ENCODE measurements at places on chromosomes 5 and 9.

GRCh38 chr5:19910136-19910535 is 77.9 kb downstream of the CDH18 start:
- no peak for DNase-seq

DNA sequence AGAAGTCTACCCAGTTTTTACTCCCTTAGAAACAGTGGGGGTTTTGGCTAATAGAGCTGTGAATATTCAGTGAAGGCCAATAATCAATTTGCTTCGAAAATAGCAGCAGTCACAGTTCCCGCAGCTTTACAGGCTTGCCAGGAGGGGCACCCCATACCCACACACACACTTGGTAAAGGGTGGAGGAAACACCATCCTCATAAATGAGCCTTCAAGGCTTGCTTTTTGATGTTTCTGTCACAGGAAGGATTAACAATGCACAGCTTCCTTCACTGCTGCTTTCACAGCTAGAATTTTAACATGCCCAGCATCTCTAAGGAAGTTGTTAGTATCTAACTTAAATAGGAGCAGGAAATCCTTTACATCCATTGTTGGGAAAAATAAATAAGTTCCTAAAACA is 1247.5 kb upstream of the C9orf72 start:
- no peak for DNase-seq

DNA sequence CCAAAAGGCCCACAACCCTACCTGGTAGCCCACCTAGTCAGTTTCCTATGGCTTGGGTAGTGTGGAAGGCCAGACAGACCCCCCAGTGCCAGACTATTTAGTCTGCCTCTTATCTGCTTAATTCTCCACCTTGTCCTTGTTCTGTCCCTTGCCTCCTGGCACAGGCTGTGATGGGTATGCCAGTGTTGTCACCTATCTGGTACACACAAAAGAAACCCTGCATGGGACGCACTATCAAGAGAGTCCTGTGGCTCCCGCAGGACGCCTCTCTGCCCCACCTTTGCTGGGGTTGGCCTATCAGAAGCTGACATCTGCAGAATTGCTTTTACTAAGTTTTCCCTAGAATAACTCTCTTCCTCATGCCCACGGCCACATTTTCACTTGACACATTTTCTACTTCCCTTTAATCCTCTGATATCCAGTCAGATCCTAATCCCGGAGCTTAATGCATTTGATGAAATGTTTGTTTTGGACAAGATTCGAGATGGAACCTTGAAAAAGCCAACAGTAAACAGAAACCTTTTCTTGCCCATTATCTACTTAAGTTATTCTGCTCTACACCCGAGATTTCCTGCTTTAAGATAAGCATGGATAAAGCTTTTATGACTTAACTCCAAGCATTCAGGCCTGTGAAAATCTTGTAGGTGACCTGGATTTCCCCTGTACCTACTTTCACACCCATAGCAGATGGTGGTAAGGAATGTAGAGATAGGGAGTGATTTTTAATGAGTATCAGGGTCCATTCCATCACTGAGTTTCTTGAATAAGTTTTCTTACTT is 468.5 kb downstream of the ZNF608 start:
- no peak for DNase-seq

- no peak for DNase-seq
These were observed 37.8 kb downstream of the SLC46A2 start for GRCh38 chr9:112852741-112853504.

DNA sequence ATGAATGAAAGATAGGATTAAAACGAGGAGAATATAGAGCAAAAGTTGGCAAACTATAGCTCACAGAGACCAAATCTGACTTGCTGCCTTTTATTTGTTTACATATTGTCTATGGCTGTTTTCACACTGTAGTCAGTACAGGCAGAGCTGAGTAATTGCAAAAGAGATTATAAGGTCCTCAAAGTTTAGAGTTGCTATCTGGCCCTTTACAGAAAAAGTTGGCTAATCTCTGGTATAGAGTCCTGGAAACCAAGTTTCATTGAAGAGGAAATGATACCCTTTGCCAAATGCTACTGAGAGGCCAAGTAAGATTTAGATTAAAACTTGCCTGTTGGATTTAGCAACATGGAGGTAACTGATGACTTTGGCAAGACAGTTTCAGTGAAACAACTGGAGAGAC is 36.0 kb downstream of the LYRM7 start:
- DNase-seq, result no peak

All from stimulated activated CD4-positive, alpha-beta T cell treated with anti-CD3 and anti-CD28 coated beads, Interleukin-12 subunit alpha, Interleukin-12 subunit beta, amount 100 ng/mL, for 4 hours (primary cell).